H1 (cell line): ENCODE measurements at places on chromosomes 4 and X.

DNA sequence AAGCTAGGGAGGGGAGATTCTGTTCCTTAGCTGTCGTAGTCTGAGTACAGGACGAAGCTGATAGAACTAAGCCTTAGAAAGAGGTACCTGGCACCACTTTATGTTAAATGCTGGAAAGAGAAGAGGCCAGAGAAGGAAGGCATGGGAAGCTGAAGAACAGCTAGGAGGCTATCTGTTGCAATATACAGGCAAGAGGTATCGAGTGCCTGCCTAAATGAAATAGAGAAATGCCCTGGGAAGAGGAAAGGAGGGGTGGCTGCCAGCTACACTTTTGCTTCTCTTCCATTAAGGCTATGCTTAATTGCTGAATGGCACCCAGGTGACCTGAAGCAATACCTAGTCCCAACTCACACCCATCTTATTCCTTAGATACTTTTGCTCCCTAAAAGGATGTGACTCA, 380.4 kb upstream of the FGF13 start:
- no peak for DNase-seq

GRCh38 chr4:26319949-26320537, 771 bp upstream of the RBPJ start:
- no peak for DNase-seq

- DNase-seq = peak; percentile 34
Observed at GRCh38 chrX:63784902-63785707, at the start of gene ARHGEF9. Gene ARHGEF9, minus strand, starts transcription at chrX:63785214. Its CDS starts 69 bp downstream, at chrX:63785145.

- DNase-seq = no peak
Observed at GRCh38 chrX:17024886-17025285, 78.4 kb downstream of the REPS2 start.

GRCh38 chr4:1778642-1779392, 14.3 kb upstream of the FGFR3 start:
- no peak for DNase-seq

DNA sequence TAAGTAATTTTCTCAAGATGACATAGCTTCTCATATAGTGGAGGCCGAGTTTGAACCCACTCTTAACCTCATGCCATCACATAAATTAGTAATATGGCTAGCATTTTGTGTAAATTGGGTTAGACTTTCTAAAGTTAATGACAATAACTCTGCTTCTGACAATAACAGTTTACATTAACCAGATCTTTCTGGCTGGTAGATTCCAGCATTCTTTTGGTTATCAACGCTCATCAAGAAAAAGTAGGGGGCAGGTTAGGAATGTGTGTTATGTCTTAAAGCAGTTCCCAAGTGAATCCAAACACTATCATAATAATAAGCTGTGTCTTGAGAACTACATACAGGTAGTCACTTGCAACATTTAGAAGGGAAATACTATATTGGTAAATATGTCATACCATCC, 162.5 kb downstream of the PRDM5 start:
- no peak for DNase-seq

- peak; percentile 73 for DNase-seq
Observed at GRCh38 chr4:15003401-15003890, 1.2 kb downstream of the CPEB2 start.

DNA sequence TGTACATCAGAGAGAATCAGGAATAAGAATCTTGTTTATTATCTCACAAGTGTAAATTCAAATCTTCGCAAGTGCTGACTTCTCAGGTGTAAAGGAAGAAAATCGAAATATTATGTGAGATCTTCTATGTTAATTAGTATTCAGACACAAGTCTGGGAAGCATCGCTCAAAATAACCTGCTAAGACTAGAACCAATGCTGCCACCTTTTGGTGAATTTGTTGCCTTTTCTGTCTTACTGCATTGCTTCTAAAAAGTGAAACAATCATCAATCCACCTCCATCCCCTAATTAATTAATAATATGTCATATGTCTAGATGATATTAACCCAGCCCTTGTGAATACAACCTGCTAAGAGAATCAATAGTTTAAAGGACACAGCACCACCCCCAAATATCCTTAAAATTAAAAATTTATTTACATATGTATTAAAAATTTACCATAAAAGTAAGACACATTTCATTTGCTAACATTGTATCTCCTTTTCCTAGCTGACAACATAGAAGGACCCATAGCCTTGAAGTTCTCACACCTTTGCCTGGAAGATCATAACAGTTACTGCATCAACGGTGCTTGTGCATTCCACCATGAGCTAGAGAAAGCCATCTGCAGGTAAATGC, 3.5 kb downstream of the EPGN start:
- DNase-seq = no peak

DNA sequence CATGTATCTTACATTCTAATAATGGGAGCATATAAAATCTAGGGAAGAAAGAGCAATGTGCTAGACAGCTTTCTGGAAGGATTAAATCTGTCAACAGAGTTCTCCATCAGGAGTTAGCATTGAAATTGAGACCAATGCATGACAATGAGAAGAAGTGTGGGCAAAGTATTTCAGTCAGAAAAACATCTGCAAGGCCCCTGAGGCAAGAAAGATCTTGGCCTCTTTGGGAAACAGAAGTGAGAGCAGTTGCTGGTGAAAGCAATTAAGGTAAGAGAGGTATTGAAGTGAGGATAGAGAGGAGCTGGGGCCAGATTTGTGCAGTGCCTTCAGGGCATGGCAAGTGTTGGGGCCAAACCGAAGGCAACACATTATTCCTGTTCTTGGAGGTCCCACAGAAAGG, 999.1 kb downstream of the STPG2 start:
- DNase-seq = no peak

- no peak for DNase-seq
Observed at GRCh38 chr4:169251291-169252235, 19.2 kb downstream of the SH3RF1 start.

DNA sequence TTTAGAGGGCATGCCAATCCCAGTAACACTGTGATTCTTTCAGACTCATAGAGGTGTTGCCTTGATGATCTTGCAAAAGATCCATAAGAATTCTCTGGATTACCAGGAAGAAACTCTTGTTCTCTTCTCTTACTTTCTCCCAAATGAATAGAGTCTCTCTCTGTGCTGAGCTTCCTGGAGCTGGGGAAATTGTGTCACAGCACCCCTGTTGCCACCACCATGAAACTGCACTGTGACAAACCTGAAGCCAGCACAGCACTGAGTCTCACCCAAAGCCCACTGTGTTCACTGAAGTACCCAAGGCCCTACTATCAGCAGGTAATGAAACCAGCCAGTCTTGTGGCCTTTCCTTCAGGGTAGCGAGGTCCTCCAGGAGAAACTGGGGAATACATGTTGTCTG, 332.7 kb upstream of the FGF16 start:
- DNase-seq = no peak

DNA sequence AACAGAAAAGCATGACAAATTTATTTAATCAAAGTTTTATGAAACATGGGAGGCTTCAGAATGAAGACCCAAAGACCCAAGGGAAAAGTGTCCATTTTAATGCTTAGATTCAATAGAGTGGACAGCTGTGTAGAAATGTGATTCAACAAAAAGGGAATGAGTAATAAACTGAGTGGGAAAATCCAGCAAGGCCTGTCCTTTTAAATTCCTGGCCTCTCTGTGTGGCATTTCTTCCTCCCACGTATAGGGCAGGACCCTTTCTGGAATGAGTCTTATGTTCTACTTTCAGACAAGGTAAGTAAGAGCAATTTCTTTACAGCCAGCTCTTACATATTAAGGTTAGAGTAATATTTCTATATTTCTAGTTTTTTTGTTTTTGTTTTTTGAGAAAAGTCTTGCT, 14.5 kb downstream of the AASDH start:
- no peak for DNase-seq

- DNase-seq = no peak
Observed at GRCh38 chr4:3688018-3688998, 77.9 kb upstream of the ADRA2C start.

GRCh38 chrX:16488959-16489358, 161.0 kb upstream of the S100G start:
- DNase-seq = no peak

DNA sequence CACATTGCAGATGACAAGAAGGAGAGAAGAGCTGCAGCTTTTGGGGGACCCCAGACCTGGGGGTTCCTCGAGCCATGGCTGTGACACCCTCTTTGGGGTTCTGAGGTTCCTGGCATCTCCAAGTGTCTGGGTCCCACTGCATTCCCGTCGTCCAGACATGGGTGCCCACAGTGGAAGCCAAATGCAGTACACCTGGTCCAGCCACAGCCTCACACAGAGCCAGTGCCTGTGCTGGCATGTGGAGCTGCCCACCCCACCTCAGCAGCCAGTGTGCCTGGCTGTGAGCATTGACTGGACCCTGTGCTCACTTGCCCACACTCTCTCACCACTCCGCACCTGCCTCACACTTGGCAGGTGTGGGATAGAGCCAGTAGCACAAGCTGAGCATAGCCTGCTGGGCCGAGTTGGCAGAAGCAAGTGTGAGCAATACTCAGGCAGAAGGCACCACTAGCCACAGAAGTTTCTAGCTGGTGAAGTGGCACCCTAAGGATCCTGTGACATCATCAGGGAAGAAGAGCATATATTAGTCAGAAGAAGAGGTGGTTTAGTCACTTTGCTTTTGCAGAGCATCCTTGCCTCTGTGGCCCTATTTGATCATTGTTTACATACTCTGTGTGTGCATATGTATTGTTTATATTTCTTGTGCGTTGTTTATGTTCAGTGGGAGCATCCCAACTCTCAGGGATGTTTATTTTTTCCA, 65.0 kb upstream of the MAGEB2 start:
- no peak for DNase-seq
